Islet precursor cell (in vitro differentiated cells): ENCODE measurements at places on chromosomes 16 and 17.

GRCh38 chr16:82852388-82853008 is 225.7 kb downstream of the CDH13 start:
- no peak for DNase-seq

GRCh38 chr16:46765050-46765449 is 16.9 kb upstream of the MYLK3 start:
- DNase-seq: no peak

DNA sequence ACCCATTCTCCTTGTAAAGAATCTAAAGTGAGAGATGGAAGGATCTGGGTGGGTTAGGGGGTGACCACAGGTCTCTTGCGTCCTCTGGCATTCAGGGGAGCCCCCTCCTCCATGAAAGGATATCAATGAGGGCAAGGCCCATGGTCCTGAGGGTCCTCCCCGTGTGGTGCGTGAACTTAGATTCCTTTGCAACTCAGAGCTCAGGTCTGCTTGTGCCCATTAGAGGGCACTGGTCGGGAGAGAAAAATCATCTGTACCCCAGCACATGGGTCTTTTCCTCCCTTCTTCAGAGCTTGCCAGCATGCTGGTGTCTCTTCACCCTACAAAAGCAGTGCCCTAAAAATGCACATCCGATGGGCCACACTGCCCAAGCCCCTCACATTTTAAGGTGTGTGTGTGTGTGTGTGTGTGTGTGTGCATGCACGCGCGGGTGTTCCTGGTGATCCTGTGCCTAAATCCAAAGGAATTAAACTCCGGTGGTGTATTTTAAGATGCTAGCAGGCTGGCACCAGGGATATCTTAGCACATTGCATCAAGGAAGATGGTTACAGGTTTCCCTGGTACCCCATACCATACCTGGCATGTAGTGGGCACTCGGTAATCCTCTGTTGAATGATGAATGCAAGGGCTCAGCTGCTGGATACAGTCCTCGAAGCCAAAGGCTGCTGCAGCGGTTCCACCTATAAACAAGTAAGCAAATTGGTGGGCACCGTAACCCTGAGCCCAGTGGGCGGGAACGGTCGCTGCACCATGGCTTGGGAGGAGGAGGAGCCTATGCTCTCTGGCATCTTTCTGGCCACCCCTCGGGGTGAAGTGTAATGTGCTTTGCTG is 4.7 kb downstream of the C1QTNF1 start:
- DNase-seq: peak; percentile 52

DNA sequence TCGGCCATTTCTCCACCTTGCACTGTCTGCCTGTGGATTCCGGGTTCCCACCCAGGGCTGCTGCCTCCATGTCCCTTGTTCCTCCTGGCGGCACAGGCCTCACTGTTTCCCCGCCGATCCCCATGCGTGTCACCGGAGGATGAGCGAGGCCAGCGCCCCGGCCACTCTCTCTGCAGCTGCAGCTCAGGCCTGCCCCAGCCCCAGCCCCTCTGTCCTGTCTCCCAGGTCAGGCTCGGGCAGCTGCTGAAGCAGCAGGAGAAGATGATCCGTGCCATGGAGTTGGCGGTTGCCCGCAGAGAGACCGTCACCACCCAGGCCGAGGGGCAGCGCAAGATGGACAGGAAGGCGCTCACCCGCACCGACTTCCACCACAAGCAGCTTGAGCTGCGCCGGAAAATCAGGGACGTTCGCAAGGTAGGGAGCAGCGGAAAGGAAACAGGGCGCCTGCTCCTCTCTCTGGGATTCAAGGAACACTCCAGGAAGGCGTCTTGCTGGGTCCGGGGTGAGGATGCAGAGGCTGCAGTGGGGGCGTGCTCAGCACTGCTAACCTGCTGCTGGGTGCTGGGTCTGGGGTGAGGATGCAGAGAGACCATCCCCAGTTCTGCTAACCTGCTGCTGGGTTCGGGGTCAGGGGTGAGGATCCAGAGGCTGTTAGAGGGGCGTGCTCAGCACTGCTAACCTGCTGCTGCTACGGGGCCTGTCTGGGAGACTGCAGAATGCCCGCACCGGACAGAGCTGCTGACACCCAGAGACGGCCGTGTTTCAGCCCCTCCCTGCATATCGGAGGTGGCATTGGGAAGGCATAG is 6.1 kb upstream of the GAA start:
- DNase-seq: peak; percentile 60

- DNase-seq: peak; percentile 20
These were observed 24.3 kb downstream of the NTAN1 start for GRCh38 chr16:15031586-15031985.

GRCh38 chr16:12771341-12771798 is 32.3 kb downstream of the CPPED1 start:
- DNase-seq: no peak

DNA sequence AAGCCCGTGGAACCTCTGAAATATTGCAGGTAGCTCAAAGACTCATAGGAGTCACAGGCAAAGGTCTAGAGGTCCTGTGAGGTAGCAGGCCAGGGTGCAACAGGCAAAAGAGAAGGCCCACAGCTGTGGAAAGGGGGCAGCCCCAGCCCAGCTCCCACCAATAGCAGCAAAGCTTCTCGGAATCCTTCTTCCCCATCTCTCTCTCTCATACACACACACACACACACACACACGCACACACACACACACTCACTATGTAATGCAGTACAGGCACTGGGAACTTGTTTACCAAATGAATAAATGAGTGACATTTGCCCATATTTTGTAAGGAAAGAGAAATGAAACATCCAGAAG is 16.8 kb upstream of the SUPT4H1 start:
- no peak for DNase-seq

- DNase-seq: peak; percentile 92
These were observed 111.4 kb downstream of the UTP18 start for GRCh38 chr17:51371732-51372151.

DNA sequence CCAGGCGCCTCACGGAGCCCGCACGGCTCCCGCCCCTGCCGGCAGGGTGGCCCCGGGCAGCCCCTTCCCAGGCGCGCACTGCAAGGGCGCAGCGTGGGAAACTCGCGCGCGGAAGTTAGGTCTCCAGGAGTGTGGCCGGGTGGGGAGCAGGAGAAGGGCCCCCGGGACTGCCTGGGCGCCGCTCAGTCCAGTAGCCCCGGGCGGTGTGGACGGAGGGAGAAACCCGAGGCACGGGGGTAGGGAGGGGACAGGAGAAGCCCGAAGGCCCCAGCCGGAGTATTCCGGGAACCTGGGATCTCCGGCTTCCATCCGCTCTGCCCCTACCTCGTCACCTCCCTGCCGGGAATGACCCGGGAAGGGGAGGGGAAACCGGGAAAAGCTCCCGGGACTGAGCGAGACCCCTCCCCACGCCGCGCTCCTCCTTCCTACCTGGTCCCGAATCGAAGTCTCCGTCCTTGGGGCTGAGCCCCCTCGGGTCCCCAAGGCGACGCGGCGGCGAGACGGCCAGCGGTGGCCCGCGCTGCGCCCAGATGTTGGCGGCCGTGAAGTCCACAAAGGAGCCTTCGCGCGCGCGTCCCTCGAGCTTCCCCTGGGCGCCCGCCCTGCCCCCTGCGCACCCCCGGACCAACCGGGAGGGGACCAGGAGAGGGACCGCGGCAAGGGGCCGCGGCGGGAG is 418 bp downstream of the SOCS3 start:
- DNase-seq: peak; percentile 77

DNA sequence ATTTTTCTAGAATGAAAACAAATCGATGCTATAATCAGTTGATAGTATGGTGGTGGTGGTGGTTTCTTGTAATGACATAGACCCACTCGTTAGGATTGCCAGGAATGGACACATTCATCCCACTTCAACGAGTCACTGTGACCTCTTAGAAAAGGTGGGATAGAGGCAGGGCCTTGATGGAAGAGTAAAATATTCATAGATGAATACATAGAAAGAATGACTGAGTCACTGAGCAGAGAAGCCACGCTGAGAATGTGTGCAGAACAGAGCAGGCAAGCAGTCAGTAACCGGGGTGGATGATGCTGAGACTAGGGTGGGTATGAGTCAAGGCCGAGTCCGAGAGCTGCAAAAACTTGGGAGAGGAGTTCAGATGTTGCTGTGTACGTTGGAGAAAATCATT is 129.9 kb downstream of the PITPNC1 start:
- DNase-seq: peak; percentile 60

DNA sequence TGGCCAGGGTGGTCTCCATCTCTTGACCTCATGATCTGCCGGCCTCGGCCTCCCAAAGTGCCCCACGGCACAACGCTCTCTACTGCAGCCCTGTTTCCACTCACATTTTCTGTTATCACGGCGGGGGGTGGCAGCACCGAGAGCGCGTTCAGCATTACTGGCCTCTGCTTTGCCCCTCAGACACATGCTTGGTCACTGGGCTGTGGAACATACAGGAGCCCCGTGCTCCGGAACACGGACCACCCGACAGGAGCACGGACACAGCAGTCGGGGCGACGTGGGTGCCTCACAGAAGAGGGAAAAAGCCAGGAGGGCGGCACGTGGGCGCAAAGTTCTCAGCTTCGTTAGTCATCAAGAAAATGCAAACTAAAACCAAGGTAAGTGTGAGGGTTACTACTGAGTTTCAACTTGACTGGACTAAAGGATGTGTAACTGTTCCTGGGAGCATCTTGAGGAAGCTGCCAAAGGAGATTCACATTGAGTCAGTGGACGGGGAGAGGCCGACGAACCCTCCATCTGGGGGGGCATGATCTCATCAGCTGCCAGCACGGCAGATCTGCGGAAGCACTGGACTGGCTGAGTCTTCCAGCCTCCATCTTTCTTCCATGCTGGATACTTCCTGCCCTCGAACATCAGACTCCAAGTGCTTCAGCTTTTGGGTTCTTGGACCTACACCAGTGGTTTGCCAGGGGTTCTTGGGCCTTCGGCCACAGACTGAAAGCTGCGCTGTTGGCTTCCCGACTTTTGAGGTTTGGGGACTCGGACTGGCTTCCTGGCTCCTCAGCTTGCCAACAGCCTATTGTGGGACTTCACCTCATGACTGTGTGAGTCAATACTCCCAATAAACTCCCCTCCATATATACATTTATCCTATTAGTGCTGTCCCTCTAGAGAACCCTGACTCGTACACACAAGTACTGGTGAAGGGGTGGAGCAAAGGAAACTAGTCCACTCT is 106.8 kb downstream of the ZNF778 start:
- no peak for DNase-seq

GRCh38 chr16:17926866-17927399 is 409.6 kb downstream of the NPIPA8 start:
- no peak for DNase-seq

GRCh38 chr17:27499451-27500265 is 43.4 kb downstream of the KSR1 start:
- DNase-seq: no peak

GRCh38 chr17:75340631-75341030 is 51.4 kb upstream of the SLC25A19 start:
- no peak for DNase-seq

DNA sequence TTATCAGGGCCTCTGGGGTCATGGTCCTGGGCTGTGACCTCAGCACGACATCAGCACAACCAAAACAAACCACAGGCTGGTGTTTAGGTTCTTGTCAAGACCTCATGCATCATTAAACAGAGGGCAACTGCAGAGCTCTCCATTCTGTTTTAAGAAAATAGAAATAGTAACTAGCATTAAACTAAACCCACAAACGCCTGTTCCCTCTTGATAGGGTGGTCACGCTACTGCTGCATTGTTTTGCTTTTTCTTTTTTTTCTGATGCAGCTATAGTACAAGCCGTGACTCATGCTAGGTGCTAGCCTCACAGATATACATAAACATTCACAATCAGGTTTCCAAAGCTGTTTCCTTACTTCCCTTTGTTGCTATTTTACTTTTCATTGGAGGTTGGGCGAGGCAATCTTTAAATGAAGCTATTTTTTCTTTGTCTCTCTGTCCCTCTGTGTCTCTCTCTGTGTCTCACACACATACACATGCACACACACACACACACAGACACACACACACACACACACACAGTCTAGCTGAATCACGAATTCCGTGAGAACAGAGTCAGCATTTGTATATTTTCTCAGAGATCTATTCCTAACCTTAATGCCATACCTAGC is 310.3 kb downstream of the CDH13 start:
- no peak for DNase-seq

DNA sequence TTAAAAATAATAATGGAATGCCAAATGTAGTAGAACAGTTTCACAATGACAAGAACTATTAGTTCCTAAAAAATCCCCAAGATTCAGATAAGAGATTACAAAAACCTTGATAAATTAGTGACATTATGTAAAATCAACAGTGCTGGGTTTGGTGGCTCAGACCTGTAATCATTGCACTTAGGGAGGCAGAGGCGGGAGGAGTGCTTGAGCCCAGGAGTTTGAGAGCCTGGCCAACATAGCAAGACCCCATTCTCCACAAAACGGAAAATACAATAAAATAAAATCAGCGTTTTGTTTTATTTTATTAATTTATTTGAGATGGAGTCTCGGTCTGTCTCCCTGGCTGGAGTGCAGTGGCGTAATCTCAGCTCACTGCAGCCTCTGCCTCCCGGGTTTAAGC is 4.1 kb downstream of the CARD14 start:
- DNase-seq: no peak

GRCh38 chr16:80028581-80029380 is 428.2 kb upstream of the MAF start:
- DNase-seq: no peak
